Activated naive CD4-positive, alpha-beta T cell treated with anti-CD3 and anti-CD28 coated beads, Interleukin-2, amount 10 ng/mL, durations not matched to agents 5 hours and 36 hours (primary cell): ENCODE measurements at places on chromosomes 3 and 15. TPM values are rescaled to one million over a fixed set of nuclear protein-coding genes. Genes with fewer than 3 reads are reported as not detected.

GOLGA8T gene
- total RNA-seq: not detected

ARID3B gene
- total RNA-seq: 36.5 TPM

COLQ gene
- 4.5 TPM for total RNA-seq

C15orf62 gene
- total RNA-seq: 1.8 TPM

ST6GAL1 gene
- total RNA-seq: 153 TPM

TMED3 gene
- 33.0 TPM for total RNA-seq

FANCD2OS gene
- total RNA-seq: not detected

SCAMP5 gene
- total RNA-seq: 0.23 TPM
